Renal cortex interstitium (tissue), 15 donors: ENCODE measurements at places on chromosomes 2 and 18. TPM values are rescaled to one million over a fixed set of nuclear protein-coding genes. Genes with fewer than 3 reads are reported as not detected.

Gene SCN3A
- 0.34 TPM for polyA plus RNA-seq

GRCh38 chr2:39379643-39380524 lies 57.2 kb downstream of the MAP4K3 start:
- DNase-seq, result peak; percentile 39

Gene COL6A3
- polyA plus RNA-seq, result 278 TPM

- DNase-seq, result no peak
These were observed 72.5 kb downstream of the DOCK10 start for GRCh38 chr2:224969633-224970260.

Gene SETBP1
- polyA plus RNA-seq, result 31.7 TPM

GRCh38 chr18:8785855-8786482 lies 80.6 kb downstream of the MTCL1 start:
- no peak for DNase-seq

DNA sequence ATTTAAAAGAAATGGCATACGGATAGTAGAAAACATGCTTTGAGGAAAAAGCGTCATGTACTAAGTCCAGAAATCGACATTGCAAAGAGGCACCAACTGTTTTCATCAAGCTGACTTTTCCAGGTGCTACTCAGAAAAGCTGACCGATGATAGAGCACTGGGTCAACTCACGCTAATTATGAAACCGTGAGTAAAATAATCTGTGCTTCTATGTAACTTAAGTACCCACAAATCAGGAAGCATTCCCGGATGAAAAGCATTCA lies 353 bp upstream of the NUP35 start:
- DNase-seq, result no peak

- DNase-seq, result no peak
These were observed 230.5 kb downstream of the PARD3B start for GRCh38 chr2:204775766-204776165.

- no peak for DNase-seq
These were observed 144.8 kb downstream of the RNF152 start for GRCh38 chr18:61748004-61748403.
